ENCODE measurements at places on chromosomes 16 and 17.

- H3K36me3 ChIP-seq = no peaks in the 10 kb centered on the region
- no peak overlapping the region for H3K4me3 ChIP-seq
- DNase-seq = no peak
- no peaks in the 10 kb centered on the region for H3K4me1 ChIP-seq
- no peaks in the 10 kb centered on the region for H3K27me3 ChIP-seq
These were observed 452.5 kb upstream of the CCL2 start for GRCh38 chr17:33802349-33803198.

DNA sequence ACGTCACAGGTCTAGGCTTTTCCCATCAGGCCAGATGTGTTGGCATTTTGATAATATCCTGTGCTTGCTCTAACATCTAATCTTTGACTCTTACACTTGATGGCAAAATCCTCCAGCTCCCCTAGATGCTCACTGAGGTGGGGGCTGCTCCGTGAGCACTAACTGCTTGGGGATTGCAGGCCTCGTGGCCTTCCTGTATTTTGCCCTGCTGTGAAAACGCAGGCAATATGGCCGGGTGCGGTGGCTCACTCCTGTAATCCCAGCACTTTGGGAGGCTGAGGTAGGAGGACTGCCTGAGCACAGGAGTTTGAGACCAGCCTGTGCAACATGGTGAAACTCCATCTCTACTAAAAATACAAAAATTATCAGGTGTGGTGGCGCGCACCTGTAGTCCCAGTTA is 9.7 kb upstream of the MLKL start:
- H3K4me1 ChIP-seq = no peaks in the 10 kb centered on the region
- DNase-seq = no peak
- H3K27me3 ChIP-seq = peaks cover 10% of the 10 kb centered on the region
- H3K27ac ChIP-seq = no peak overlapping the region
- H3K4me3 ChIP-seq = no peak overlapping the region

DNA sequence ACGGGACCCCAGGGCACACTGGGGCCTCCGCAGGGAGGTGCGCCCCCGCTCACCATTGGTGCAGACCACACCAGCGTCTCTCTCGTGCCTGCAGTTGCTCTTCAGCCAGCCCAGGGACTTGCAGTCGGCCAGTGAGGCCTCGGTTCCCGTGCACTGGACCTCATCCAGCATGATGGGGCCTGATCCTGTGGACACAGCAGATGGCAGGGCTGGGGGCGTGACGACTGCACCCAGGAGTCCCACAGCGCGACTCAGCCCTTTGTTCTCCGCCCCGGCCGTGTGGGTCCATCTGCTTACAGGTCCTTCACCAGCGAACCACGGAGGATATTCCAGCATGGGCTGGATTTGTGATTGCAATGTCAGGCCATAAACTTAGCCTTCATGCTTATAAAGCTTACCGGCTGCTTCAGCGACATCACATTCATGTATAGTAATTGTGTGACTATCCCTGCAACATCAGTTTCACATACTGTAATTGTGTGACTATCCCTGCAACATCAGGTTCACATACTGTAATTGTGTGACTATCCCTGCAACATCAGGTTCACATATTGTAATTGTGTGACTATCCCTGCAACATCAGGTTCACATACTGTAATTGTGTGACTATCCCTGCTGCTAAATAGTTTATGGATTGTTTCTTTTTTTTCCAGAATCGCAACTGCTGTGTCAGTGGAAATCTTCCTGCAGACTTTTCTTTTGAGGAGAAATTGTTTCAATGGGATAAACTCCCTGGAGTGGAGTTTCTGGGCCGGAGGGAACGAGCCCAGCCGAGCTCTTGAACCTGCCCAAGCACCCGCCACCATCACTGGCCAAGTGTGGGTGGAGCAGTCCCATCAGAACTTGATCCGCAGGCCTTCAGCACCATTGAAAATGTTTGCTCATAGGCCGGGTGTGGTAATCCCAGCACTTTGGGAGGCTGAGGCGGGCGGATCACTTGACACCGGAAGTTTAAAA is 4.8 kb downstream of the LGALS3BP start:
- H3K27me3 ChIP-seq = no peaks in the 10 kb centered on the region
- peaks cover 22% of the 10 kb centered on the region for H3K4me1 ChIP-seq
- H3K36me3 ChIP-seq = no peaks in the 10 kb centered on the region

- no peak for DNase-seq
- peaks cover 6% of the 10 kb centered on the region for H3K36me3 ChIP-seq
- no peak overlapping the region for H3K4me3 ChIP-seq
- no peaks in the 10 kb centered on the region for H3K4me1 ChIP-seq
These were observed 17.4 kb downstream of the CTCF start for GRCh38 chr16:67579686-67580085.

- no peak for DNase-seq
- peak overlapping the region; percentile 70 for H3K4me3 ChIP-seq
- H3K4me1 ChIP-seq = peaks cover 11% of the 10 kb centered on the region
- H3K27ac ChIP-seq = peak overlapping the region; percentile 68
- H3K36me3 ChIP-seq = peaks cover 6% of the 10 kb centered on the region
These were observed 1.0 kb upstream of the CCNF start for GRCh38 chr16:2428051-2428783.

GRCh38 chr16:84117494-84117843 is 727 bp upstream of the MBTPS1 start:
- no peaks in the 10 kb centered on the region for H3K36me3 ChIP-seq
- peak overlapping the region; percentile 91 for H3K4me3 ChIP-seq
- peaks cover 7% of the 10 kb centered on the region for H3K4me1 ChIP-seq
- no peaks in the 10 kb centered on the region for H3K27me3 ChIP-seq

DNA sequence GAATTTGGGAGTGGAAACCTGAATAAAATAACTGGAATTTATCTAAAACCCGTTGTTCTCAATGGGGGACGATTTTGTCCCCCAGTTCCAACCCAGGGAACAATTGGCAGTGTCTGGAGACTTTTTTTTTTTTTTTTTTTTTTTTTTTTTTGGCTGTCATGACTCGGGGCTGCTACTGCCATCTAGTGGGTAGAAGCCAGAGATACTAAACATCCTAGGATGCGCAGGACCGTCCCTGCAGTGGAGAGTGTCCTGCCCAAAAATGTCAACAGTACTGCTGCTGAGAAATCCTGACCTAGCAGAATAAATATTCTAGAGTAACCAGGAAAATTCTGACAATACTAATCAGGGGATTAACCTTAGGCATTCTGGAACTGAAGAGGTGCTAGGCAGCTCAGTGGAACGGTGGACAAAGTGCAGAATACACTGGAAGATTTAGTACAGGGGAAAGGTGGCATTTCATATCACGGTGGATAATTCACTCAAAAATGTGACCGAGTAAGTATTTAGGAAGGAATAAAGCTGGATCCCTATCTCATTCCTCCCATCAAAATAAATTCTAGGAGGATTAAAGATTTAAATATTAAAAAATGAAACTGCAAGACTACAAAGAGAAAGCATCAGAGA is 107.6 kb downstream of the SPECC1 start:
- H3K36me3 ChIP-seq = no peaks in the 10 kb centered on the region
- H3K4me1 ChIP-seq = no peaks in the 10 kb centered on the region
- DNase-seq = no peak

- H3K27me3 ChIP-seq = no peaks in the 10 kb centered on the region
- peaks cover 2% of the 10 kb centered on the region for H3K36me3 ChIP-seq
- no peaks in the 10 kb centered on the region for H3K4me1 ChIP-seq
These were observed 17.3 kb downstream of the RABEP1 start for GRCh38 chr17:5299383-5299782.

DNA sequence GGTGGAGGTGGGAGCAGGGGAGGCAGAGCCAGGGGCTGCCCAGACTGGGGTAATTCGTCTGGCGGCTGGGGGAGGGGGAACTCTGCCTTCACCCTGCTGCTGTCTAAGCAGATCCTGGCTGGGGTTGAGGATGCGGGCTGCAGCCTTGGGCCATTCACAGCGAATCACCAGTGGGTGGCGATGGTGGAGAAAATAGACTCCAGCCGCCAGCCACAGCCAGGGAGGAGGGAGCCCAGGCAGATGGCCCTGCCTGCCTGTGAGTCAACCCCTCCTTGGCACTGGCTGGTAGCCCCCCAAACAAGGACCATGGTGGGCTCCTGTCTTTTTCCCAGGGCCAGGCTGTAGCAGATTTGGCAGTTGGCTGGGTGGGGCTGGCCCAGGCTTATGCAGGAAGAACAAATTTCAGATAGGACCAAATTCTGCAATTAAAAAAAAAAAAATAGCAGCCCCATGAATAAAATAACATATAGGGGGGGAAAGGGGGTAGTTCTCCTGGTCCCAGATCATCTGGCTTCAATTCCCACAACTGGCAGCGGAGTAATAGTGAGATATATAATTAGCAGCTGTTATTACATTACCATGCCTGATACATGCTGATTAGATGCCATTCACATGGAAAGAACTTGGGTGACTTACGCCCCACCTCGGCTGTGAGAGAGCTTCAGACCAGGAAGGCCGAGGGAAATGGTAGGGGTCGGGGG is 41.5 kb upstream of the CDH5 start:
- H3K36me3 ChIP-seq = no peaks in the 10 kb centered on the region
- H3K4me1 ChIP-seq = no peaks in the 10 kb centered on the region
- no peak overlapping the region for H3K27ac ChIP-seq
- H3K27me3 ChIP-seq = peaks cover 14% of the 10 kb centered on the region

GRCh38 chr17:70968302-70968701 is 799.0 kb downstream of the KCNJ2 start:
- no peaks in the 10 kb centered on the region for H3K4me1 ChIP-seq
- DNase-seq = peak; percentile 65
- no peaks in the 10 kb centered on the region for H3K27me3 ChIP-seq
- H3K36me3 ChIP-seq = no peaks in the 10 kb centered on the region
- no peak overlapping the region for H3K4me3 ChIP-seq

GRCh38 chr17:54971147-54971546 is 2.6 kb downstream of the STXBP4 start:
- no peak overlapping the region for H3K27ac ChIP-seq
- H3K36me3 ChIP-seq = no peaks in the 10 kb centered on the region
- no peaks in the 10 kb centered on the region for H3K27me3 ChIP-seq
- no peak overlapping the region for H3K4me3 ChIP-seq
- no peak for DNase-seq

DNA sequence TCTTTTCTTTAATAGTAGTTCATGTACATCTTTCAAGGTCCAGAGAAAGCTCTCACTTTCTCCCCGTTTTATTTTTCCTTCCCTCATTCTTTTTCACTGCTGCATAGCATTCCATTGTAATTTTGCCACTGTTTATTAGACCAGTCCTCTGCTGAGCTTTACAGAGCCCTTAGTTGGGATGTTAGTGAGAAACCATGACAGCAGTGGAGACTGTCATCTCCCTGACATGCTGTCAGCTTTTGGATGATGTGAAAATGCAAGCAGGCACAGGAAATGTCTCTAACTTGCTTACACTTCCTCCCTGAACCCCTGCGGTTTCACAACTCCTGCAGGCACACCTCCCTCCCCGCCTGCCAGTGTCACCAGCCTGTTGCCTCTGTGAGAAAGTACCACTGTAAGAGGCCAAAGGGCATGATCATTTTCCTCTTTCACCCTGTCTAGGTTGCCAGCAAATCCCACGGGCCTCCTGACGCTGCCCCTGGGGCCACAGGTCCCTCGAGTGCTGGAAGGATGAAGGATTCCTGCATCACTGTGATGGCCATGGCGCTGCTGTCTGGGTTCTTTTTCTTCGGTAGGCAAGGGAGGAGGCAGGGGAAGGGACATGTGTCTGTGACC is at the start of gene ITGAL:
Gene ITGAL, plus strand, starts transcription at position 415 of the 615 bp plus-strand sequence. Its CDS starts 96 bp downstream, at position 511.
- no peak within 1 kb of the TSS for H3K27ac ChIP-seq
- H3K4me1 ChIP-seq = no peaks in the 10 kb centered on the region
- no peak within 1 kb of the TSS for H3K4me3 ChIP-seq
- peaks cover 23% of the 10 kb centered on the region for H3K27me3 ChIP-seq

GRCh38 chr16:17749706-17750105 is 278.9 kb upstream of the XYLT1 start:
- no peaks in the 10 kb centered on the region for H3K27me3 ChIP-seq
- no peaks in the 10 kb centered on the region for H3K4me1 ChIP-seq
- H3K27ac ChIP-seq = no peak overlapping the region
- no peak overlapping the region for H3K4me3 ChIP-seq
- no peak for DNase-seq

DNA sequence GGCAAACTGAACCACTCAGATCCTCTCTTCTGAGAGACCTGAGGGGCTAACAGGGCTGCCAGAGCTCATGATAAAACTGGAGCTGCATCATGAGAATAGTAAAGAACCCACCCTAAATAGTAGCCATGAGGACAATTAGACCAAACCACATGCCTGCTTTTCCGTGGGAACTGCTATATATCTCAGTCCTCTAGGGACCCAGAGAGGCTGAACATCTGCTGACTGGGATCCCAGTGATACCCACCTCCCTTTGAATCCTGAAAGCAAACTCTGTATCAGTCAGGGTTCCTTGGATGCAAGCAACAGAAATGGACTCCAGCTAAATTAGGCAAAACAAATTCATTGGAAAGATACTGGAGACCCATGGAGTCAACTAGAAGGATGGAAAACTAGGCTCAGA is 6.5 kb downstream of the MT1X start:
- no peak for DNase-seq
- no peak overlapping the region for H3K27ac ChIP-seq
- H3K4me1 ChIP-seq = no peaks in the 10 kb centered on the region
- no peaks in the 10 kb centered on the region for H3K36me3 ChIP-seq
- H3K27me3 ChIP-seq = no peaks in the 10 kb centered on the region
- H3K4me3 ChIP-seq = no peak overlapping the region

DNA sequence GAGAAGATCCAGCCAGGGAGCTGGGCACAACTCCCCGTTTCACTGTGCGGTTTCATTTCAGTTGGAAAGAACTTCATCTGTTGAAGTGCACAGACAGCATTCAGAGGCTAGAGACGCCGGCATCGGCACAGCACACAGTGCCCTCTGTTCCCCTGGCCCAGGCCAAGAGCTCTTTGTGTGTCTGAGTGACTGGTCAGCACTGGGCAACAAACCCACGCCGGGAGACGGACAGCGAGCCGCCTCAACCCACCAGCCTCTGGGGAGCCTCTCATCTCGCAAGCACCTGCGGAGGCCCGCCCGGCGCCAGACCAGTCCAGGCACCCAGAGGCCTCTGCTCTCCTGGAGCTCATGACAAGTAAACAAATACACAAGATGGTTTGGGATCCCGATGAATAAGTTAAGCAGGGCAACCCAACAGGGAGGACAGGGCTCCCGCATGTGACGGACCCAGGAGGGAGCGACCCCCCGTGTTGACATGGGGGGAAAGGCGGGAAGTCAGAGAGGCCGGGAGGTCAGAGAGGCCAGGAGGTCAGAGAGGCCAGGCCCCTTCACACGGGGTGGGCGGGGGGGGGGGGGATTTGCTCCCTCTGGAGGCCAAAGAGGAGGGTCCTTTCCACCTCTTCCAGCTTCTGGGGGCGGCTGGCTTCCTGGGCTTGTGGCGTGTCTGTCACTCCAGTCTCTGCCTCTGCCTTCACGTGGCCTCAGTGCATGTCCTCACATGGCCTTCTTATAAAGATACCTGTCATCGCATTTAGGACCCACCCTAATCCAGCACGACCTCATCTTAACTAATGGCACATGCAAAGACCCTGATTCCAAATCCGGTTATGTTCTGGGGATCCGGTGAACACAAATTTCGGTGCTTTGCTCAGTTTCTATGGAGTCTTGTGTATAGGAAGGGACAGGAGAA is 25.8 kb upstream of the KLHDC4 start:
- peaks cover 7% of the 10 kb centered on the region for H3K4me1 ChIP-seq
- no peak overlapping the region for H3K4me3 ChIP-seq
- H3K36me3 ChIP-seq = no peaks in the 10 kb centered on the region
- H3K27me3 ChIP-seq = no peaks in the 10 kb centered on the region

Data from astrocyte (in vitro differentiated cells and primary cell).